ENCODE measurements at places on chromosomes 16 and 17.

- DNase-seq = no peak
Measured at GRCh38 chr17:46194393-46195216, 1.4 kb upstream of the KANSL1 start.

DNA sequence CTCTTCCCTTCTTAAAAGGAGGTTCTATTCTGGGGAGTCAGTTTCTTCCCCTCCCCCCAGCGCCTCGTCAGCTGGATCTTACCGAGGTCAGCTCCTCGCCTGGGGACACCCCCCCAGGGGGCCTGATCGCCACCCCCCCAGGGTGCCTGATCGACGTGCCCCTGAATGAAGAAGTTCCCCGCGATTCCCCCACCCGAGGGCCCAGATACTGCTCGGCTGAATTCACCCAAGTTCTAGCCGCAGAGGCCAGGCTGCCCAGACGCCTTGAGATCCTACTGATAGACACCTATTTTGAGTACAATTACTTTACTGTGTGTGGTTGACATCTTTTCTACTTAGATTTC, 1.4 kb downstream of the RAB11FIP3 start:
- no peak for DNase-seq

- DNase-seq = no peak
Measured at GRCh38 chr17:82278786-82279391, 5.4 kb upstream of the CSNK1D start.

DNA sequence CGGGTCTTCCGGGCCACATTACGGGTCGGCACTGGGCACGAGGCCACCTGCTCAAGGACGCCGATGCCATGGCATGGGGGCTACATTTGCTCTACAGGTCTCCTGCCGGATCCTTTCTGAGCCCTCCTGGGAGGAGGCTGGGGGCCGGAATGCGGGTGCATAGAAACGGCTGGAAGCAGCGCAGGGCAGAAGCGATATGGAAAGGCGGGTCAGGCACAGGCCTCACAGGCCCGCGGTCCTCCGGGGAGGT, 28.4 kb downstream of the AXIN1 start:
- DNase-seq = no peak

DNA sequence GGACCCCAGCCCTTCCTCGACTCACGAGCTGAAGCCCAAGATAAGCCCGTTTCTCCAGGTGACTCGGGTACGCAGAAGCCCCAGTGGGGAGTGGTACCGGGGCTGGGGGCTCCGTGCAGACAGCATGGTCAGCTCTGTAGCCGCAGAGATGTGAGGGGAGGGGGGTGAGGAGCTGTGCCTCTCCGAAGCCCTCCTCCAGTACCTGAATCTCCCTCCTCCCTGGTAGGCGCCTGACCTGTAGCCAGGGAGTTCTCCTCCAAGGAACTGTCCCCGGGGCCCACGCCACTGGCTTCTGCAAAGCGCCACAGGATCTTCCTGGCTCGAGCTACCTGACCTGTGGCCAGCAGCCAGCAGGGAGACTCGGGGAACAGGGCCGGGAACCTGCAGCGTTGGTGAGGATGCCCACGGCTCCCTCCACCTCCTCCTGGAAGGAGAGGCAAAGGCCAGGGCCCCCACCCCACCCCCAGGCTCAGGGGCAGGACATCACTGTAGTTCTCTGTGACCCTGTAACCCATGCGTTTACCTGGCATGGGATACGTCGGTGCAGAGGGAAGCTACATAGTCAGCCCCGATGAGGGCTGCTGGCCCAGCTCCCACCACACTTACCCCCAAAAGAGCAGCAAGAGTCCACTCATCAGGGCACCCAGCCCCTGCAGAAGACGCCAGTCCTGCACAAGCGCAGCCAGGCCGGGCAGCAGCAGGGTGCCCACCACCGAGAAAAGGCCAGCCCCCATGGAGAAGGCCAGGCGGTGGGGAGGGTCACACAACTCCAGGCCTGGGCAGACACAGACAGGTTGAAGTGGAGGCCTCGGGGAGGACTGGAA, 1.7 kb downstream of the SLC22A31 start:
- DNase-seq = no peak

GRCh38 chr17:6314311-6314710, 120.6 kb downstream of the AIPL1 start:
- no peak for DNase-seq

- DNase-seq = no peak
Measured at GRCh38 chr16:86984343-86984742, 332.8 kb downstream of the C16orf95 start.

DNA sequence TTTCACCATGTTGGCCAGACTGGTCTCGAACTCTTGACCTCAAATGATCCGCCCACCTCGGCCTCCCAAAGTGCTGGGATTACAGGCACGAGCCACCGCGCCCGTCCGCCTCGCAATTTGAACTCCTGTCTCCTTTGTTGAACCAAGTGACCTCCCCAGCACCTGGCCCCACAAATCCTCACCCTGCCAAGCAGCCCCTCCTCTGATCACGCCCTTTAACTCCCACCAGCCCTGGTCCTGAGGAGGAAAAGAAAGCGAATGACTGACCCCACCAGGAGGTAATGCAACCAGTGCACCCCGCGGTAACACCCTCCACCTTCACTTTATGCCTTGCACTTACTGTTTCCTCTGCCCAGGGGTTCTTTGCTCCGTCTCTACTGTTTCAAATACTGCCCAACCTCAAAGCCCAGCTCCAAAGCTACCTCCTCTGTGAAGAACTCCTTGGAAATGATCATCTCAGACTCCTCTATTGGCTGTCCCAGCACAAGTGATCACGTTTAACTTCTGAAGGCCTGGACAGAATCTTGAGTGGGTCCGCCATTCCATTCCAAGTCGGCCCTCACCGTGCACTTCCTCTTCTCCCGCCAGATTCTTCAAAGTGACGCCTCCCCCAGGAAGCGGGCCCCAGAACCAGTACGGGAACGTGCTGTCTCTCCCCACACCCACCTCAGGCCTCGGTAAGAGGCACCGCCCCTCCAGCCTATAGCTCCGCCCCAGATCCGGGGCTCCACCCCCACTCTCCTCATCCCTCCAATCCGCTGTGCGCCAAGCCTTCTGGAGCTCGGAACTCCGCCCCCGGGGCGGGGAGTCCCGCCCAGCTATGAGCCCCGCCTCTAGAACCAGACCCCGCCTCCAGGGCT, 4.4 kb downstream of the CD19 start:
- peak; percentile 84 for DNase-seq

- DNase-seq = no peak
Measured at GRCh38 chr17:68289473-68289872, 1.5 kb downstream of the SLC16A6 start.

- DNase-seq = peak; percentile 38
Measured at GRCh38 chr16:28873543-28874201, 4.6 kb upstream of the ATP2A1 start.

GRCh38 chr17:35021520-35022380, 41.4 kb downstream of the LIG3 start:
- DNase-seq = no peak

GRCh38 chr16:29126616-29127015, 141.8 kb downstream of the LAT start:
- DNase-seq = no peak

GRCh38 chr17:74528491-74529199, 2.6 kb downstream of the CD300LB start:
- no peak for DNase-seq

GRCh38 chr17:48726916-48727286, 1.6 kb downstream of the HOXB13 start:
- DNase-seq = no peak

DNA sequence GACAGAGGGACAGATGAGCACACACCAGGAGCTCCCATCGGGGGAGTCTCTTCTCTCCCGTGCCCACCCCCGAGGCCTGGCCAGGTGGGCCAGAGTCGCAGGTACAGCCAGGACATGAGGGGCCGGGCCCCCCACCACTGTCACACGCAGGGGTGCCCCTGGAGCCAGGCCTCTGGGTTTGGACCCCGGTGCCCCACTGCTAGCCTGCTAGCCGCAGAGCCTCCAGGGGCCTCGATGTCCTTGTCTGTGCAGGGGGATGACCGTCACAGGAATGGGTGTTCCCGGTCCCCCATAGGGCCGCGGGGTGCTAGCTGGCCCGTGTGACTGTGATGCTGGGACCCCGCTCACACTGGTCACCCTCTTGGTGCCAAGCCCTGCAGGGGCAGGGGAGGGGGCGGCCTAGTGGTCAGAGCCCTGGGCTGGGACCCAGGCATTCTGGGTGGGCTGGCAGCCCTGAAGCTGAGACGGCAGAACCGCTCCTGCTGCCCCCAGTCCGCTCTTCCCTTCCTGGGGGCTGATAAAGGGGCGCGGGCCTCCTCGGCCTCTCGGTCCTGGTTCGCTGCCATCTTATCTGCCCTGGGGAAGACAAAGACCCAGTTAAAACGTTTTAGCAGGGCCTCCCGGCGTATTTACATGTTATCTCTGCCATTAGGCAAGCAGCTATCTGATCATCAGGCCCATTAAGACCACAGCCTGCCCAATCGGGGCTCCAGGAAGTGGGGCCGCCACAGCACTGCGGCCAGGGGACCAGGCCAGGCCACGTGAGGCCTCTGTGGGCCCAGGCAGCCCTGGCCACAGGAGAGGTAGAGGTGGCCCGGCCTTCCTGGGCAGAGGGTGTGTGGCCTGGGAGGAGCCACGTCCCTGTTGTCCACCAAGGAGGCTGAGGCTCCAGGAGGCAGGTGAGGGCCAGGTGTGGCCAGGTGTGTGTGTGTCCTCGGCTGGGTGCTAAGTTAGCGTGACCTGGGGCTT, 57.2 kb upstream of the ZC3H18 start:
- DNase-seq = no peak

- peak; percentile 14 for DNase-seq
Measured at GRCh38 chr17:42050393-42051012, at the start of gene C17orf113. Gene C17orf113 (minus strand): TSS chr17:42050601. CDS start chr17:42043376, 7,225 bp downstream.

DNA sequence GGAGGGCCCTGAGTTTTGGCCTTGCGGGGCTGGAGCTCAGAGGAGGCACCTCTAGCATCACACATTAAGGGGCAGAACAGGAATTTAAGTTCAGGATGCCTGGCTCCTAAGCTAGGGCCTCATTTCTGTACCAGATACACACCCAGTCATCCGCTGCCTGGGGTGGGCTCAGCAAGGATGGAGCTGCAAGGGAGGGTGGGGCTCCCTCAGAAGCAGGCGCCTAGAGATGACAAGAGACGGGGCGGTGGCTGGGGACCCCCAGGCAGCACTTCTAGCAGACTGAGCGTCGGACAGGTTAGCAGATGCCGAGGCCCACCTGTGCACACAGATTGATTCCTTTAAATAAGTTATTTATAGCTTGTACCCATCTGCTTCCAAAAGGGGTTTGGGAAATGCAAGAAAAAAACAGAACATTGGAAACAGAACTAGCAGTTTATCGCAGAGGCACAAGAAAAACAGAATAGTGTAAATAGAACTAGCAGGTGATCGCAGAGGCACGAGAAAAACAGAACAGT, 47.6 kb upstream of the CBFA2T3 start:
- DNase-seq = no peak

DNA sequence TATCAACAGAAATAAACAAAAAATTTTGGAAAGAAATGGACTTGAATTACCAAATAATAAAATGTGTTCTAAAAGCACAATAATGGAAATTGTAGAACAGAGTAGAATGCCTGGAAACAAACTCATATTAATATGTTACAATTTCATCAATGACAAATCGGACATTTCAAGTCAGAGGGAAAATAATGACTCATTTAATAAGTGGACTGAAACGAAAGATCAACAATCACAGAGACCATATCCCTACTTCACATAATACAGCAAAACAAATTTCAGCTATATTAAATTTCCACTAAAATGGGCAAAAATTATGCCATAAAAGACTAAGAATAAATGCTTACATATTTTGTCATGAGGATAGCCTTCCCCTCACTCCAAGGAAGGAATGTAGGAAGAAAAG, 25.7 kb downstream of the CDYL2 start:
- DNase-seq = no peak

DNA sequence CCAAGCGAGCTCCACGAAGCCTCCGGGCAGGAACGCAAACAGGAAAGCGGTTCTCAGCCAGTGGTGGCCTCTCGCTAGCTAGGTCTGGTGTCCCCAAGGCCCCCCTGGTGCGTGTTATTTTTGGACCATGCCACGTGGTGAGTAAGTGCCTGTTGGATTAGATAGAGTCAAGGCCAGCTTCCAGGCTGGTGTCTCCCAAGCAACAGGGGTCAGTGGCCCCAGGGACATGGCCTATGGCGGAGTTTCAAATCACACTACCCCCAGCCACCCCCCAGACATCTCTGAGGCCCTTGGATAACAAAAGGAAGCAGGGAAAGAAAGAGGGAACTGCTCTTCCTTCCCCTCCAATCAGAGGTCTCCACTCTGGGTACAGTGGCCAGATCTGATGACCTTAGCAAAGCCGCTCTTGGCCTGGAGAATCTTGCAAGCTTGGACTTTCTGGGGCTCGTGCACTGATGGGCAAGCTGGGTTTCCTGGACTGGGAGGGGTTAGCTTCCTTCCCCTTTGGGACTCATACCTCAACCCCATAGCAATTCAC, 58.2 kb downstream of the MAF start:
- no peak for DNase-seq

DNA sequence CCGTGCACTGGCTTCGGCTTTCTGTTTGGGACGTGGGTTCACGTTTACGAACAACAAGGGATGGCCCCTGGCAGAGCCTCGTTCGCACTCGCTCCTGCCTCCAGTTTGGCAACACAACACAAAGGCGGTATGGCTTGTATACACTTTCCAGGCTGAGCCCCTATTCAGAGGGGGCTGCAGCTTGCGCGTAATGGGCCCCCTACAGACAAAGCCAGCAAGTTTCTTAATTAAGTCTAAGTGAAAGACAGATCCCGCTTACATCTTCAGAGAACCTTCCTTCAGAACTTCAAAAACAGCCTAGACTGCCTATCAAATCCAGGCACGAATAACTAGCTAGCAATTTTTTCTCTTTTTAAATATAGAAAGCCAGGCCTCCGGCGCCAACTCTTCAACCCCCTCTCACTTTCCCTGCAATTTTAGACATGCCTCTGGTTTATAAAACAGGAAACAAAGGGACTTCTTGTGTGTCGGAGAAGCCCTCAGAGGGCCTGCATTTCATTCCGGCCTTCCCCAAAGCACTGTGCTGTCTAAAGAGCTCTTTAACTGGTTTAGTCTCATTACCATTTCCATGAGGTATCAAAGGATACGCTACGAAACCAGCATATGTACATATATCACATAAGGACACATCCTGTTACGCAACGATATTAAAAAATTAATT, 244.9 kb downstream of the STX8 start:
- no peak for DNase-seq

DNA sequence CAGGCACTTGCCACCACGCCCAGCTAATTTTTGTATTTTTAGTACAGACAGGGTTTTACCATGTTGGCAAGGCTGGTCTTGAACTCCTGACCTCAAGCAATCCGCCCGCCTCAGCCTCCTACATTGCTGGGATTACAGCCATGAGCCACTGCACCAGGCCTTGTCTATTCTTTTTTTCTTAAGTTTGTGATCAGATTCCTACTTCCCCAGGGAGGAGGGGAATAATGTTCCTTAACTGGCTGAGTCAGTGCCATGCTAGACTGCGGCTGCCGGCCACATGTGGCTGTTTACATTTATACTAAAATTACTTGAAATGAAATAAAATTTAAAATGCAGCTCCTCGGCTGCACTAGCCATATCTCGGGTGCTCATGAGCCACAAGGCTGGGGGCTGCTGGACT, 27.8 kb upstream of the USP36 start:
- no peak for DNase-seq
